LNCaP clone FGC (cell line): ENCODE measurements at places on chromosomes 6 and 20.

DNA sequence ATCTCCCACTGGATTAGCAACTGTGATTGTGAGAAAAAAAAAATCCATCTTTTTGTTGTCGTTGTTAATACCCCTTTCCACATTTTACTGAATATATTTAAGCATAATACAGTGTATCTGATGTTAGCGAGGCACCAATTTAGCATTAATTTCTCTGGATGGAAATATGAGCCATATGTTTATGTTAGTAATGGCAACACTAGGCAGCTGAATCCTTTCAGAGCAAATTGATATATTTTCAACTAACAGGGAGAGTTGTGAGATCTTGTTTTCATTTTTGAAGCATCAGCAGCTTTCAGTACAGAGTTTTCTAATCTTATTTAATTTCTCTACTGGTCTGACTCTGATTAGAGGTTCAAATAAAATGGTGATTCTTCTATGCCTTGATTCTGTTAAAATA is 84.8 kb upstream of the HDAC2 start:
- DNase-seq = no peak

- DNase-seq = no peak
Observed at GRCh38 chr20:36465109-36466080, 75.9 kb upstream of the MYL9 start.

DNA sequence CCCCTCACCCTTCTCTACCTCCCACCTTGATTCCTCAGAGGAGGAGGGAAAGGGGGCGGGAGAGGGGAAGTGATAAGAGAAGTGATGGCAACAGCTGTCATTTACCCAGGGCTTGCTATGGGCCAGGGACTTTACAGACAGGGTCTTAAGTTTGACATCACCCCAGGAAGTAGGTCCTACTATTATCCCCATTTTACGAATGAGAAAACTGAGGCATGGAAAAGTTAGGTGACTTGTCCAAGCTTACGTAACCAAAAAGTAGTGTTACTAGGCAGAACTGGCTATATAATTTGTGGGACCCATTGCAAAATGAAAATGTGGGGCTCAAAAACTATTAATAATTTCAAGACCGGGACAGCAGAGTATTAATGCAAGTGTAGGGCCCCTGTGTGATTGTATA is 10.5 kb upstream of the FANCE start:
- no peak for DNase-seq

DNA sequence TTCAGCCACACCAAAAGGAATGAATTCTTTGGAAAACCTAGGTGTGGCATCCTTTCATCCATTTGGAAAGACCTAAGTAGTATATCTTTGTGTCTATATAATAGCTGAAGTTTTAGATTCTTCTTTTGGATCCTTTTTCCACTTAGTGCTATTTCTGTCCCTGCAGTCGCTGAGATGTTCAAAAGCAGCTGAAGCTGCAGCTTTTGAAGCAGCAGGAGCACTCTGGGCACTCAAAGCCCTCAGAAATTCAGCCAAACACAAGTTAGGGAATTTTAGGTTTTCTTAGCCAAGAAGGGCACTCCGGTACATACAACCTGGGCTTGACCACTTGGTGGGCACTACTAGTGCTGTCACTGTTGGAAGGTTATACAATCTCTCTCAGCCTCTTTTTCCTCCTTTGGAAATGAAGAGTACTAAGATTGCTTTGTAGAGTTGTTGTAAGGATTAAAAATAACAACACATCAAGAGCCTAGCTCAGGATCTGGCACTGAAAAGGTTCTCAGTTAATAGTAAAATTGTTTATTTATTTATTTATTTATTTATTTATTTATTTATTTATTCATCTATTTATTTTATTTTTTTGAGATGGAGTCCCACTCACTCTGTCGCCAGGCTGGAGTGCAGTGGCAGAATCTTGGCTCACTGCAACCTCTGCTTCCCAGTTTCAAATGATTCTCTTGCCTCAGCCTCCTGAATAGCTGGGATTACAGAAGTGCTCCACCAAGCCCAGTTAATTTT is 71.9 kb upstream of the SLC22A16 start:
- DNase-seq = no peak

- no peak for DNase-seq
Observed at GRCh38 chr6:36596356-36596755, 2.2 kb downstream of the SRSF3 start.

- DNase-seq = peak; percentile 44
Observed at GRCh38 chr6:102417368-102417998, 1024.0 kb downstream of the GRIK2 start.

DNA sequence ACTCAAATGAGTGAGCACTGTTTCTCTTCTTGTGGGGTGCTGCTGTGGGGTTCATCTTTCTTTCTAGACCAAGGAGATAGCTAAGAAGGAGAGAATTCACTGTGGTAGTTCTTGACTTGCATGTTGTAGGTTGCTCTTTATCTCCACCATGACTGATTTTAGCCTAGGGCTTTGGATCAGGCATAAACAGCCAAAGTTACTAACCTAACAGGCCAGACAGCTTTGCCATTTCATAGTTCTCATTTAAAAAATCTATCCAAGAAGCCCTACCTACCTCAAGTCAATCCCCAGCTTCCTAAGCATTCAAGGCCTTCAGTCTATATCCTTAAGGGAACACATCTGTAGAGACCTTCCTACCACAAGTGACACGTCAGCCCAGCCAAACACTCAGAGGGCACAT is 107.9 kb upstream of the CARMIL1 start:
- no peak for DNase-seq

GRCh38 chr6:41605649-41606048 is 32.6 kb upstream of the MDFI start:
- DNase-seq = no peak

GRCh38 chr6:43924222-43924702 is 154.3 kb downstream of the VEGFA start:
- DNase-seq = no peak
